ENCODE measurements at places on chromosomes 16 and 17. TPM values are rescaled to one million over a fixed set of nuclear protein-coding genes. Genes with fewer than 3 reads are reported as not detected.

DNA sequence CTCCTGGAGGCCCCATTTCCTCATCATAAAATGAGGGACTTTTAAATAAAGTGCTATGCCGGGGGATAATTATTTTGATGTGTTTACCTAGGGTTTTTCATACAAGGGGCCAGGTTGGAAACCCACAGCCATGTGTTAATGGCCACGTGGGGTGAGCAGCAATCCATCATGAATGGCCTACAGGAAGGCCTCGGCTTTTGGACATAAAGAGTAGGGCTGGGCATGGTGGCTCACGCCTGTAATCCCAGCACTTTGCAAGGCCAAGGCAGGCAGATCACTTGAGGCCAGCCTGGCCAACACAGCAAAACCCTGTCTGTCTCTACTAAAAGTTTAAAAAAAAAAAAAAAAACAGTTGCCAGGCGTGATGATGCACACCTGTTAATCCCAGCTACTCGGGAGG is 40.3 kb downstream of the MEAK7 start:
- no peak for DNase-seq

GRCh38 chr17:31460226-31460721 is 68.8 kb downstream of the RAB11FIP4 start:
- DNase-seq: no peak

The MMP25 gene
- not detected for total RNA-seq

The BORCS6 gene
- 5.5 TPM for total RNA-seq

The HOXB8 gene
- total RNA-seq: not detected

The TBC1D3I gene
- 0.60 TPM for total RNA-seq

All from chondrocyte (in vitro differentiated cells).